Activated effector memory CD4-positive, alpha-beta T cell treated with anti-CD3 and anti-CD28 coated beads, Interleukin-2, amount 50 U/mL, for 16 hours (primary cell): ENCODE measurements at places on chromosomes 1 and 21.

GRCh38 chr1:7333094-7333493 is 438.0 kb upstream of the VAMP3 start:
- no peak for DNase-seq

GRCh38 chr1:234592240-234592639 is 17.7 kb downstream of the IRF2BP2 start:
- DNase-seq = no peak

GRCh38 chr1:68204977-68205630 is 27.2 kb downstream of the WLS start:
- no peak for DNase-seq

DNA sequence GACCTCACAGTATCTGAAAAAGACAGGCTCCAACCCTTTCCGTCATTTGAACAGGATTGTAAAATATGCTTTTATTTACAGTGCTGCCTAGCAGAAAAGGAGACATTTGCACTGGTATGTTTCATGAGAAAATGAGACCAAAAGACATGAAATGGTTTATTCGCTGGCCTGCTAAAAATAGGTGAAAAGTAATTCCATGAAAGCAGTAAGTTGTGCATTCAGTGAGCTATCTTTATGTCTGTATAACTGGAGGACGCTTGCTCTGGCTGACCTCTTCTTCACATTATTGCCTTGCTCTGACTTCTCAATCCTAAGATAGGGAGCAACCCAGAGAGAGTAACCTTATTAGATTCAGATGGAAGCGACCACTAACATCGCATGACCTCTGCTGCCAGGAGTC is 38.3 kb downstream of the ODF2L start:
- DNase-seq = no peak

DNA sequence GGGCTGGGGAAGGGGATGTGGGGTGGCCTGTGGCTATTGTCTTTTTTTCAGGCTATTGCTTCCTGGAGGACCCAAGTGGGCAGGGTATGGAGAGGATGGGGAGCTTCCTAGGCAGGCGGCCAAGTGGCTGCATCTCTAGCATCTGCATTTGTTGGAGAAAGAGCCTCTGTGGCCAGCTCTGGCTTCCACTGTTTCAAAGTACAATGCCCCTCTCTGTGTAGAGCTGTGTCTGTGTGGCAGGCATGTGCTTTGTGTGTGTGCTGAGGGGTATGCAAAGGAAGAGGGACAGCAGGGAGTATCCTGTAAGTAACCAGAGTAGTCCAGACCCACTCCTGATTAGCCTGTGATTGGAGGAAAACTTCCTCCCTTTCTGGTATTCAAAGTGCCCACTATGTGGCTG is 40.6 kb downstream of the KCNA2 start:
- DNase-seq = no peak

DNA sequence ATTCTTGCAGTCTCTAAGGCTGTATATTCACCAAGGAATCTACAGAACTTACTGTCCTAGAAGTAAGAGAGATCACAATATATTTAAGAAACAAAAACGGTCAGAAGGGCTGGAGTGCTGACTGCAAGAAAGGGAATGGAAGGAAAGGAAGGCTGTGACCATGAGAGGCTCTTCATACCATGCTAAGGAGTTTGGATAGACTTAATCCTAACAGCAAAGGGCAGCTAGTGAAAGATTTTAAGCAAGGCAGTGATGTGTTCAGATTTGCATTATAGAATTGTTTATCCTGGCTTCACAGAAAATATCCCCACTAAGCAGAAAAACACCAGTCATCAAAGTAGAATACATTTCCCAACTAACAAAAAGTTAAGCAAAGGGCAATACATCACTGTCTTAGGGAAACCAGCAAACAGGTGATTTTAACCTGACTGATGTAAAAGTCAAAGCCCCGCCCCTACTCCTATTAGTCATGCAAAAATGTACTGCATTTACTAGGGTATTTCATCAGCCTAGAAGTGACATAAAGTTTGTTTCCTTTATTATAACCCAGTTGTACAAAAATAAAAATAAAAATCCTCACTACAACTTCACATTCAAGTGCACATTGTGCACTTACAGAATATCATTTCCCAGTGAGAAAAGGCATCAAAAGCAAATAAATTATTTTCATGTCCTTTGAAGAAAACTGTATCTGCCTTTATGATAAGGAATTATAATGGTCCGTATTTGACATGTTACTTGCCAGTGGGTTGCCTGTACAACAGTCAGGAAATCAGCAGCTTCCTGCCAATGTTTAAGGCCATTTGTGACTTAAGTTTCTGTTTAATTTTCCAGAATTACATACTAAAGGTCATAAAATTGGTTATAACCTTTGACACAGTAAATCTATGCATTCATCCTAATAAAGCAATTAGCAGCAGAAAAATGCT is 17.2 kb downstream of the JAK1 start:
- DNase-seq = no peak

- no peak for DNase-seq
Measured at GRCh38 chr1:967466-968343, 1.4 kb downstream of the PLEKHN1 start.

DNA sequence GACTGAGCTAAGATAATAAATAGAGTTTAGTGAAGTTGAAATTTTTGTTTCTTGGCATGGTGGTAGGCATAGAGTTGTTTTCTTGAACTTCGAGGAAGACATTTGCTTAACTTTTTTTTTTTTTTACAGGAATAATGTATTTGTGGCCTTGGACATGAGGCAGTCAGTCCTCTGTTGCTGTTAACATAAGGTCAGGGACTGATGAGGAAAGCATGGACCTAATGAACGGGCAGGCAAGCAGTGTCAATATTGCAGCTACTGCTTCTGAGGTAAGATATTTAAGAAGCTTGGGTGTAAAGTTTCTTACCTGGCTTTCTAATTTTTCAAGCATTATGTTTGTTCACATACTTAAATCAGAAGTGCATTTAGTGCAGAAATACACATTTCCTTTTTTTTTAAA is 51.5 kb downstream of the RALGPS2 start:
- no peak for DNase-seq
